Stimulated activated effector memory CD8-positive, alpha-beta T cell treated with anti-CD3 and anti-CD28 coated beads, Interleukin-12 subunit alpha, Interleukin-12 subunit beta, amount 100 ng/mL, for 72 hours (primary cell): ENCODE measurements at places on chromosomes 7 and 10.

- no peak for DNase-seq
These were observed 337.8 kb downstream of the PARD3 start for GRCh38 chr10:34477249-34477648.

DNA sequence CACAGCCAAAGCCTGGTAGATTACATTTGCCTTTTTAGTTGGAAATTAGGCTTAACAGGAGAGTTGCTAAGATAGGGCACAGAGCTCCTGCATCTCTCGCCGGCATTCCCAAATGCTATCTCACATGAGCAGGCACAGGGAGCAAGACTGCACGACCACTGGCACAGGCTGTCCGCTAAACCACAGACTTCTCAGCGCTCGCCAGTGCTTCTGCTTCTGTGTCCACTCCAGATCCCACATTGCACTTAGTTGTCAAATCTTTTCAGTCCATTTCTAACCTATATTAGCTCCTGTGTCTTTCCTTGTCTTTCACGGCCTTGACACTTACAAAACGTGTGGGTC is 138.9 kb downstream of the EGFR start:
- DNase-seq = no peak

- peak; percentile 84 for DNase-seq
These were observed 4.0 kb upstream of the SH3PXD2A start for GRCh38 chr10:103859161-103860086.

DNA sequence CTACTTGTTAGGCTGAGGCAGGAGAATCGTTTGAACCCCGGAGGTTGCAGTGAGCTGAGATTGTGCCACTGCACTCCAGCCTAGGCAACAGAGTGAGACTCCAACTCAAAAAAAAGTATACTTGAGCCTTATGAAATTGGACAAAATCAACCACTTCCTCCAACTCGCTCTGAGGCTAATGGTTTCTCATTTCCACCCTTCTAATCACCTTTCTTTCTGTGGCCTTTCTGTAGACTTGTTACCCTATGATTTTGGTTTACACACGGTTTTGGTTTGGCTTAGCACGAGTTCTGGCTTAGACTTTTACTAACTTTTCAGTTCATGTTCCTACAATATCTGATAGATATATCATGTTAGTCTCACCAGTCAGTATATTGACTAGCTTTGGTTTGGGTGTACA is 152.0 kb downstream of the PHTF2 start:
- DNase-seq = no peak

GRCh38 chr7:126578338-126578737 is 674.4 kb downstream of the GRM8 start:
- no peak for DNase-seq
